ENCODE measurements at places on chromosomes 6 and 20.

GRCh38 chr20:22807646-22808244 lies 223.4 kb upstream of the FOXA2 start:
- DNase-seq = no peak

DNA sequence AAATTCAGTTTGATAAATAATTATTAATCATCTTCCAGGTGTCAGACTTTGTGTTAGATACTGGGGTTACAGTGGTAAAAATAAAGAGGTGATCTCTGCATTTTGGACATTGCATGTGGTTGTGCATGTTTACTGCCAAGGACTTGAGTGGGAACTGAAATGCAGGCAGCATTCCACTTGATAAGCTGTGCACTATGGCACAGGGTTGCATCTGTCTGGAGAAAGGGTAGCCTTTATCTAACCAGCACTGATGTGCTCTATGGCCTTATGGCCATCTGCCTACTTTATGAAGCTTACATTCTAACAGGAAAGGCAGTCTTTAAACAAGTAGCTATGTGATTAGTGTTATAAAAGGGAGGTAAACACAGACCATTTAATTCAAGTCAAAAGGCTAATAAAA lies 53.0 kb upstream of the MLIP start:
- no peak for DNase-seq

- no peak for DNase-seq
Measured at GRCh38 chr20:44819936-44820335, 9.6 kb upstream of the RIMS4 start.

DNA sequence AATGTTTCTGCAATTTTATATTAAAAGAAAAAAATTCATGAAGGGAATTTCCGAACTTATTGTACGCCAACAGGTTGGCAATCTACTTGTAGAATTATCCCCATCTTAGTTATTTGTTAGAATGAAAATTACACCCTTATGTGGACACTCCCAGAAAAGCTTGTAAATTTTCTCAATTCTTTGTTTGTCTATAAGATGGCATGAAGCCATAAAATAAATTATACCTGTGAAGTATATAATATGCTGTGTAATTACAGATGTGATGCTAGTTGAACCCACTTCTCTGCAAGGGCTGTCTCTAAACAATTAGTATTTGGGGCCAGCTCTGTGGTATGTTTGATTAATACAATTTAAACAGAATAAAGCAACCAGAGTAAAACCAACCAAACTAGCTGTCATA lies 52.1 kb upstream of the DSP start:
- no peak for DNase-seq

GRCh38 chr6:42720739-42721138 lies 1.7 kb downstream of the PRPH2 start:
- no peak for DNase-seq

DNA sequence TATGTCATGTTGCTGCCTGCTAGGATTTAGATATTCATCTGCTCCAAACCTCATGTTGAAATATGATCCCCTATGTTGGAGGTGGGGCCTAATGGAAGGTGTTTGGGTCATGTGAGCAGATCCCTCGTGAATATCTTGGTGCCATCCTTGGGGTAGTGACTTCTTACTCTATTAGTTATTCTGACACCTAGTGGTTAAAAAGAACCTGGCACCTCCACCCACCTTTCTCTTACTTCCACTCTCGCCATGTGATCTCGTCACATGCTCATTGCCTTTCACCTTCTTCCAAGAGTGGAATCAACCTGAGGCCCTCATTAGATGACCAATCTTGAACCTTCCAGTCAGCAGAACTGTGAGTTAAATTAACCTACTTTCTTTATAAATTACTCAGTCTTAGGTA lies 549.4 kb upstream of the SYNCRIP start:
- no peak for DNase-seq

GRCh38 chr6:54284161-54284860 lies 23.9 kb upstream of the TINAG start:
- DNase-seq = no peak

GRCh38 chr6:42068872-42069522 lies 18.7 kb downstream of the TAF8 start:
- no peak for DNase-seq

DNA sequence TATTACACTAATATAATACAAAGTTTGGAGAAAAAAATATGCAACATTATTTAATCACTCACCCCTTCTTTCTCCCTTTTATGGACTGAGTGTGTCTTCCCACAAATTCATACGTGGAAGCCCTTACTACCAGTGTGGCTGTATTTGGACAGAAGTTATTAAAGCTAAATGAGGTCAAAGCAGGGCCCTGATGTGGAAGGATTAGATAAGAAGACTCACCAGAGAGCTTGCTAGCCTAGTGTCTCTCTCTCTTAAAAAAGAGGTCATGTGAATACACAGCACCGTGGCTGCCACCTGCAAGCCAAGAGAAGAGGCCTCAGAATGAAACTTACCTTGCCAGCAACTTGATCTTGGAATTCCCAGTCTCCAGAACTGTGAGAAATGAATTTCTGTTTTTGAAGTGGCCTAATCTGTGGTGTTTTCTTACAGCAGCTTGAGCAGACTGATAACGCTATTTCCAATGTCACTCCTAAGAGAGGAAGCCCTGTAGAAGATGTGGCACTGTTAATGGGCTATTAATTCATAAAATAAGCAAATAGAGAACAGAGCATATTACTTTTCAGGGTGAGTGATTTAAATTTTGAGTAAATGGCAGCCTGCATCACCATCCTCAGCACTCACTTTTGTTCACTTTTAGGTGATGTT lies 233.4 kb downstream of the TBC1D7 start:
- no peak for DNase-seq

GRCh38 chr6:131937226-131937625 lies 13.9 kb downstream of the CCN2 start:
- no peak for DNase-seq

DNA sequence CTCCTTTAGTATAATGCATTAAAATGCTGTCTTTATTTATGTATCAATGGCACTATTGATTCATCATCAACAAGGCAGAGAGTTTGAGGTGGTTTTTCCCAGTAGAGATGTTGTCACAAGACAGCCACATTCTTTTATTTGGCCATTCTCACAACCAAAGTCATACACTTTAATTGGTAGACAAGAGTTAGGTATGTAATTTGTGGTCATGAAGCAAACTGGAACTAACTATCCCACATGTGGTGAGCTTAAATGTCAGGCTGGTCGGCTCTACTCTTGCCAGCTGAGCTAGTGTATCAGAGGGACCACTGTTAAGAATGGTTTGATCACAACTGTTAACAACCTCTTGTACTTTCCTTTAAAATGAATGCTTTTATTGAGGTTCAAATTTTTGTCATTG lies 714.6 kb downstream of the CD109 start:
- no peak for DNase-seq

DNA sequence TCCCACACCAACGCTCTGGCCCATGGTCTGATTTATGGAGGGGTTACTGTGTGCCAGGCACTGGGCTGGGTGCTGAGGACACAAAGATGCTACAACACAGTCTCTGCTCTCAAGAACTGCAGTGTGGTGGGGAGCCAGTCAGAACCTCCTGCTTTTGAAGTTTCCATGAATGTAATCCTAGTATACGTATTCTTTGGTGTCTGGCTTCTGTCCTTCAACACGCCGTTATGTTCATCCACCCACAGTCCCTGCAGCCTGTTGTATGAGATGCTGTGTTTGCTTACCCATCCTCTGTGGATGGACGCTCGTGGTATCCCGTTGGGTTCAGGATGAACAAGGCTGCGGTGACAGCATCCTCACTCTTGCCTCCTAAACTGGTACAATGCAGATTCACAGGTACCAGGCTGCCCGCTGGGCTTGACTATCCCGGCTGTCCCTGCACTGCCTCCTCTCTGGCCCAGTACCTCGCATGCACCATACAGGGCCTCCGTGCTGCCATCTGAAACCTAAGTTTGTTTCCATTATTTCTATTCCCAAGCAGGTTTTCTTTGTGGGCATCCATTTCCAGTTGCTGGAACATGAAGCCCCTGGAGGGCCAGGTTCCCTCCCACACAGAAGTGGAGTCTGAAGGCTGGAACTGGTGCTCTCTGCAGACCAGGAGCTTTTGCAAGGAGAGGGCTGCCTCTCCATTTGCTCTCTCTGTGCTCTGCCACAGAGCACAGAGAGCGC lies 364.5 kb downstream of the ZFAND3 start:
- DNase-seq = no peak

DNA sequence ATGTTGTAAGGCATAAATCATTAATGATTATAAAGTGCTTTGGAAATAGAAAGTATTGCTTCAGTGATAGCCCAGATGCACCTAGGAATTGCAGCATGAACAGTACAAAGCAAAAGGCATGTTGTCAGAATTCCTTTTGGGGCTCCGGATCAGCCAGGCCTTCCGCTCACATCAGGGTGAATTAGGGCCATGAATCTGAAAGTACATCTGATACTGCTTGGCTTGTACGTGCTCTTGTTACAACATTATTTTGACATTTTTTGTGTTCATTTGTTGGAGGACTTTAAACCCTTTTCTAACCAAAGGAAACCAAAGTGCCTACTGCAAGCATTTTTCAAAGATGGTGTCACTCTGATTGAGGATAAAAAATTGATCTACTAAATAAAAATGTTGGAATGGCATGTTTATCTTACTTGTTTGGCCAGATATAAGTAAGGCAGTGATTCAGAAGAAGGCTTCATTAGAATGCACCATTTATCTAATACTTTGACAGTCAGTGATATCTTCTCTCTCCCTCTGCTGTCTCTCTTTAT lies 1005.6 kb upstream of the FLRT3 start:
- no peak for DNase-seq

GRCh38 chr20:13461849-13462458 lies 176.8 kb downstream of the TASP1 start:
- DNase-seq = no peak

Data from cerebellar nuclear complex (tissue), 1 donor.